ENCODE measurements at places on chromosomes 7 and 10.

DNA sequence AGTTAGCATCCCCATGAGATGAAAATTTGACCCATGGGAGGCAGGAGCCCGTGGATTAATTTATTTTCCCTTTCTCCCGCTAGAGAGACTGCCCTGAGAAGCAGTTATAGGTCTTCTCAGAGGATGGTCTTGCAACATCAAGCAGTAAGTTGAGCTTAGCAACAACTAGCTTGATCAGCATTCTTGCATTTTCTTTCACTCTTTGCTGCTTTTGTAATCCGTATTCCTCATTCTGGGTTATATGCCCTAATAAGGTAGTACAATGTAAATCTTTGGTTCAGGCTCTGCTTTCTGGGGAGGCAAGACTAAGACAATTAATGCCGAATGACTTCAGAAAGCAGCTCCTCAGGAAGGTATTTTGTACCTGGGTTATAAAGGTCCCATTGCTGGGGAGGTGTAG, 146.8 kb downstream of the FZD1 start:
- no peak for ATAC-seq

DNA sequence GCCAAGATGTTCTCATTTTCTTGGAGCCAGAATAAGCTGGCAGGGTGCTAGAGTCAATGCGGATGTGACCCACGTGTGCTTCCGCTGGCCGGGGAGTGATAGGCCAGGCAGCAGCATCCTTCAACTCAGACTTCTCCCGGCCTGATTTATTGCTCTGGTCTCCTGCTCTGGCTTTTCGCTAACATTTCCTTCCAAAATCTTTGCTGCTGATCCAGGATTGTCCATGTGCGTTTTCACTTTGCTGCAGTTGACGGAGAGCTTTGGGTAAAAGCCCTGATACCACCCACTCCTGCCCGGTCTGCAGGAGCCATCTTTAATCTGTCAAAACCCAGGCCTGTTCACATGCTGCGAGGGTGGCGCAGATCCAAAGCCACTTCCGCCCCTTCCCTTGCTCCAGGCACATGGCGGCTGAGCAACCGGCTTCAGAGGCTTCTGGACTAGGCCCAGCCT, 106.8 kb downstream of the CYP26A1 start:
- ATAC-seq: no peak

GRCh38 chr10:44387853-44388251, 3.0 kb upstream of the CXCL12 start:
- no peak for ATAC-seq

DNA sequence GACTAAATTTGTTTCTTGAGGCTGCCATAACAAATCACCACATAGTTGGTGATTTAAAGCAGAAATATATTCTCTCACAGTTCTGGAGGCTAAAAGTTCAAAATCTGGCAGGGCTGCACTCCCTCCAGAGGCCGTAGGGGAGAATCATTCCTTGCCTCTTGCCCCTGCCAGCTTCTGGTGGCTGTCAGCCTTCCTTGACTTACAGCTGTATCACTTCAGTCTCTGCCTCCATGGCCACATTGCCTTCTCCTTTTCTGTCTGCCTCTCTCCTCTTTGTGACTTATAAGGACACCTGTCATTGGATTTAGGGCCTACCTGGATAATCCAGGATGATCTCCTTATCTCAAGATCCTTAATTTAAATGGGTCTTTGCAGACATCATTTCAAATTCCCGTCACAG, 5.8 kb upstream of the LRRC4 start:
- ATAC-seq: no peak

- no peak for ATAC-seq
Measured at GRCh38 chr7:80837345-80837744, 81.5 kb downstream of the SEMA3C start.

GRCh38 chr7:94296881-94297280, 97.8 kb upstream of the COL1A2 start:
- no peak for ATAC-seq

- no peak for ATAC-seq
Measured at GRCh38 chr10:67722113-67722512, 26.1 kb upstream of the CTNNA3 start.

All from activated CD4-positive, CD25-positive, alpha-beta regulatory T cell treated with anti-CD3 and anti-CD28 coated beads, Interleukin-2, amount 50 U/mL, for 24 hours (primary cell).